ENCODE measurements at places on chromosomes 5 and 9.
A peak's percentile ranks its signal among the peaks of the same experiment; 100 is the strongest.

DNA sequence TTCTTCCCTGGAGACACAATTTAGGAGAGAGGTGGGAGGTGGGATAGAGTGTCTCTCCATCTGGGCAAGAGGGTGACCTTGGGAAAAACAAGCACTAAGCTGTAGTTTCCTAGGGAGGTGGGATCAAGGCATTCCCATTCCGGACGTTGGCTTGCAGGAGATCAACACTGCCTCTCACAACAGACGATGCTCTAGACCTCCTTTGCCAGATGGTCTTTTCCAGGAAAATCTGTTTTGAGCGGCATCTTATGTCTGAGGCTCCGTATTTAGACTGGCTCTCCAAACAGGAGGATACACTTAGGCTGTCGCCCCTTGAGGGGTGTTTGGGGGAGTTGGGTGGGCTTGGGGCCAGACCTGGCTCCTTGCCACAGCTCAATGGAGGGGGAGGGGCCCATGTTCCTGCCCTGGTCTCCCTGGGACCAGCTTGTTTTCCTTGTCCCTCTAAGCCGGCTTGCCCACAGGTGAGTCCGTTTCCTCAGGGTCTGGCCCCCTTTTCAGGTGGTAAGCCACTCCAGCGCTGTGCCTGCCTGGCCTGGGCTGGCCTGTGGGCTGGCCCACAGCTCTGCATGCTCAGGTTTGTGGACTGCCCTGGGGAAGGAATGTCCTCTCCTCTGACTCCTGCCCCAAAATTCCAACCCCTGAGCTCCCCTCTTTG is 2.4 kb downstream of the PSD2 start:
- no peak for ATAC-seq

DNA sequence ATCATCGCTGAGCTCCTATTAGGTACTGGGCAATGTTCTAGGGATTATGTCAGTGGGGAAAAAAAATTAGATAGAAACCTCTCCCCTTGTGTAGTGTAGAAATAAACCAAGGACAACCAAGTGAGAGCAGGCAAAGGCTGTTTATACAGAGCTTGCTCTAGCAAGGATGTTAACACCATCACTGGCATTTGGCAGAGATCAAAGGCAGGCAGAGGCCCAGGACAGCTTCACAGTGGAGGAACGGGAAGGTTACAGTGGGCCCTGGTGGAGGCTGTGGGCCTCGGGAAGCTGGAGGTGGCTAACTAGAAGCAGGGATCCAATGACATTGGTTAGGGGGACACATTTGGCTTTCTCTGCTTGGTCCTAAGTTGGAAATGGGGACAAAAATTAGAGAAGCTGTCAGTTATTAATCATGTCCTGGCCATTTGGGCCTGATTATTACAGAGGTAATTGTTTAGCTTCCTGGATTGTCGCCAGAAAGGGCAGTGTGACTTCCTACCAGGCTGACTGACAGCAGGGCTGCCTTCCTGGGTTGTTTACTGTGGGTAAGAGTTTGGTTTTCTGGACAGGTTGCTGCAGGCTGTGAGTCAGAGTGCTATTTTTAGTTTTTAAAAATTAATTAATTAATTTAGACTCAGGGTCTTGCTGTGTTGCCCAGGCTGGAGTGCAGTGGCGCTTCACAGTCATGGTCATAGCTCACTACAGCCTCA is 259.3 kb downstream of the ROR2 start:
- peak; percentile 62 for ATAC-seq

DNA sequence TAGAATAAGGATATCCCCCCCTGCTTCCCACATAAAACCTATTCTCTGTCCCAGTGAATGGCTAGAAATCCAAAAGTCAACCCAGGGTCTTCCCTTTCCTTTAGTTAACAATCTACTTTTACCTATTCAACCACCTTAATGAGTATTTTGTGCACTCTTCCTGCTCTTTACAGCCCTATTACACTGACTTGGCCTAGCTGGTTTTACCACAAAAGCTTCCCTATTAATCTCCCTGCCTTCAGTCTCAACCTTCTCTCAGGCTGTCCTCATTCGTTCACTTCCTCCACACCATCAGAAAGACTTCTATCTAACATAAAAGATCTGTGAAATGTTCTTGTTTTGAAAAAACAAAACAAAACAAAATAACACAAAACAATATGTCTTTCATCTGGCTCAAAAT is 16.2 kb downstream of the CTNNAL1 start:
- no peak for ATAC-seq

DNA sequence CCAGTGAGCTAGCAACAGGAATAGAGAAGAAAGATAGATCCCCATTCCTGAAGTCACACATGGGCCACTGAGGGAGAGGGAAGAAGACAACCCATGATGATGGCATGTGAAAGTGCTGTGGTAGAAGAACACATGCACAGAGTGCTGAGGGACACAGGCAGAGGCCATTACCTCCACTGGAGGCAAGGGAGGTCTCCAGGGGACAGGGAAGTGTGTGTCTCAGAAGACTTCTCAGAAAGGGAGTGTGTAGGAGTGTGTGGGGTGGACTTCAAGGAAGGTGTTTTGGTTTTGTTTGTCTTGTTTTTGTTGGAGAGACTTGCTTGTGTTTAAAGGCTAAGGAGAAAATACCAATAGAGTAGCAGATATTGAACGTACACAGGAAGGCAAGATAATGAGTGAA is 77.0 kb upstream of the SMARCA2 start:
- ATAC-seq: no peak

DNA sequence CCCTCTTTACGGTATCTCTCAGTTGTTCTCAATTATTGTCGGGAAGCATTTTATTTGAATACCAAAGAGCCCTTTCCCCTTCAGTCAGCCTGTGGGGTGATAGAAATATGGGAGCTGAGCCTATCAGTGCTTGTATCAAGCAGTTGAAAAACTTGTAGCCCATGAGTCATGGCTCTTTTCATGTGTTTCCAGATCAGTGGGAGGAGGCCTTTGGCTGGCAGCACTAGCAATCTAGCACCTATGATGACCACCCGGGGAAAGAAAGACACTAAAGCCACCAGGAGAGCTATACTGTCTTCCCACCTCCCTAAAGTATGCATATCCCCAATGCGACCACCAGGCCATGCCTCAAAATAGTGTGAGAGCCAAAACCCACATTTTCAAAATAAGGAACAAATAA is 696.9 kb upstream of the C9orf72 start:
- no peak for ATAC-seq

- no peak for ATAC-seq
Measured at GRCh38 chr9:1713841-1714240, 301.3 kb upstream of the SMARCA2 start.

GRCh38 chr9:118711843-118712242 is 657.4 kb downstream of the BRINP1 start:
- no peak for ATAC-seq

GRCh38 chr9:4938496-4938895 is 46.6 kb upstream of the JAK2 start:
- no peak for ATAC-seq

DNA sequence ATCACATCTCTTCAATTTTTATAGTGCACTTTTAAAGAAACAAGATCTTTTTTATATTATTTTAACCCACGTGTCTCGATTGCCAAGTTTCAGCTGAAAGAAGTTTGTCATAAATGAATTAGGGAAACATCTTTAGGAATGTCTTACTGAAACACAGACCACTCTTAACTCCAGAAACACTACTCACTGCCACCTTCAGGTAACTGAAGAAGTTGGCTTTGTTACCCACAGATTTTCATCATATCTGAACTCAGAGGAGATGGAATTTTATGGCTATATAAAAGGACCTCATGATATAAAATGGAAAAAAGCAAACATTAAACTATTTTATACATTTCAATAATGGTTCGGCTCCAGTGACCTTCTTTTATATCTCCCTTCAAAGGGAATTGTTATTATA is 158.0 kb downstream of the SEMA5A start:
- no peak for ATAC-seq

DNA sequence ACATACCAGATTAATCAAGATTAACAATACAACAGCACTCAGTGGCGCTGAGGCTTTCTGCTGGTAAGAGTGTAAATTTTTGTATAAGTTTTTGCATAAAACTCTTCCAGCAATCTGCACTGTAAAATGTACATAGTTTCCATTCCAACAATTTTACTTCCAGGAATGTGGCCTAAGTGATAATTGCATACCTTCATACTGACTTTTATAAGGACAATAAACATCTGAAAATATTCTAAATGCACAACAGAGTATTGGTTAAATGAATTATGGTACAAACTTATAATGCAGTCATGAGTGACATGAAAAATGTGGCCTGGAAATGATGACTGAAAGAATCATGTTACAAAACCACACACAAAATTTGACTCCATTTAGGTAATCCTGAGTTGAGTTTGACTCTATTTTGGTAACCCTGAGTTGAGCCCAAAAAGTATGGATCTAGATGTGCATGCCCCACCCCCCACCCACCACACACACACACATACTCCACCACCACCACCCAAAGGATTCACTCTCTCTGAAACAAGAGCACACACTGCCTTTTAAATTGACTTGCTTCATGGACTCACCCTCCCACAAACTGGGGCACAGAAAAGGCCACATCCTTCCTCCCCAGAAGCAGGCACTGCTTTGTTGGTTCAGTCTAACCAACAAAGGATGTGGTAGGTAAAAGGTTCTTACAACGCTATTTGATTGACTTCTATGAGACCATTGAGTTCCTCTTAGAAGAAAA is 137.6 kb downstream of the SUSD1 start:
- no peak for ATAC-seq

- no peak for ATAC-seq
Measured at GRCh38 chr9:116515541-116515940, 171.6 kb upstream of the TRIM32 start.

DNA sequence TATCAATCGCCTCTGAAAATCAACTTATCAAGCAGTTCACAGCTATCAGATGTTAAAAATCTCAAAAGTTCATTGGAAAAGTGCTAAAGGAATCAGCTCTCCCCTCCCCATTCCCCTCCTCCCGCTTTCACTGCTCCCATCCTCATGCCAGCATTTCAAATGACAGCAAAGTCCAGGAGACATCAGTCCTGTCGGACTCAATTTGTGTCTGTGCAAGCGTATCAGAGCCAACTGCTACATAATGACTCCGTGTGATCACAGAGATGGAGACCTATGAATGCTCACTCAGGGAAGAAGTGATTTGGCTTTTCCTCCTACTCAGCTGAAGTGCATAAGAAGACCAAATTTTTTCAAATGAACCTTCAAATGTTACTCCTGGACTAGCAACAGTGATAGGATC is 937.2 kb upstream of the DMAC1 start:
- no peak for ATAC-seq

GRCh38 chr9:72315510-72316311 is 49.3 kb downstream of the ZFAND5 start:
- ATAC-seq: peak; percentile 82

DNA sequence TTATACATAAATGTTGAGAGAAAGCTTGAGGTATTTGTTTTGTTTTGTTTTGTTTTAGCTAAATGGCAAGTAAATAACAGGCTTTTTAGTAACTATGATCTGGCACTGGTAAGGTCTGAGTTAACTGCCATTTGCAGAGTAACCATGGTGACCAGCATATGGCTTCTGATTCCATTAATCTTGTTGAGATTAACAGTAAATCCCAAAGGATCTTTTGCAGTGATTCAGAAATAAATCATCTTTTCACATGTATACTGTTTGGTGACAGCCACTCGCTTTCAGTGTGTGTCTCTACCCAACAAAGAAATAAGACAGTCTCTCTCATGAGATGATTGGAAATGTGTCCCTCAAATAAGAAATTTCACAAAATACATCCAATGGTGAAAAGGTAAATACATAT is 235.6 kb downstream of the RAB3C start:
- ATAC-seq: no peak

DNA sequence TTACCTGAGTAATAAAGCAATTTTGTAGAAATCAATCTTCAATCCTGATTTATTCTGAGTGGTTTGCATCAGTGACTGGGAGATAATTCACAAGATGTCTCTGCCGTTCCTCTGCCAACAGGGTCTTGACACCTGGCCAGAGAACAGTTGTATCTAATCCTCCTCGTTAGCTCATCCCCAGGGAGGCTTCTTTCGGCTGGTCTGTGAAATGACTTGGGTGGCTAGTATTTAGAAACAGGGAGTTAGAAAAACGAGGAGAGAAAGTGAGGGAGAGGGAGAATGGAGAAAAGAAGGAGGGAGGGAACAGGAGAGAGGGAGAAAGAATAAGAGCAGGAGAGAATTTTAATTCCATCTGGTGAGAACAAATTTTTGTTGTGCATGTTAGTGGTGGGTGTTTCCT is 600.2 kb upstream of the TLE4 start:
- no peak for ATAC-seq

DNA sequence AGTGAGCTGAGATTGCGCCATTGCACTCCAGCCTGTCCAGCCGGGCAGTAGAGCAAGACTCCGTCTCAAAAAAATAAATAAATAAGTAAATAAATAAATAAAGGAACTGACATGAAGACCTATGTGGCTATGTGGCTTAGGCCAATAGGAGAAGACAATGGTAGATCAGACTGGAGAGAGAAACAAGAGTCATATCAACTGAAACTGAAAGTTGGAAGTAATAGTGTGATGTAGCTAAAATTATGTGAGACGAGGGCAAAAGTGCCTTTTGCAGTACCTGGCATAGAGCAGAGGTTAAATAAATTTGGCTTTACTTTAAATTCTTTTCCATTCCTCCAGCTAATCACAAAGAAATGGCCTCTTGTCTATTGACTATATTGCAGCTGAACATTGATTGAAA is 7.3 kb downstream of the FBP2 start:
- ATAC-seq: no peak

GRCh38 chr9:106020186-106020585 is 325.8 kb downstream of the TMEM38B start:
- no peak for ATAC-seq

Measured in gastroesophageal sphincter (tissue), 4 donors.